ENCODE measurements at places on chromosomes 3 and 15. TPM values are rescaled to one million over a fixed set of nuclear protein-coding genes. Genes with fewer than 3 reads are reported as not detected.

Gene PARP15
- 1.5 TPM for polyA plus RNA-seq

Gene SAMMSON
- not detected for polyA plus RNA-seq

Gene FRMD5
- polyA plus RNA-seq: 9.5 TPM

Gene CYP1A2
- not detected for polyA plus RNA-seq

Gene ROBO2
- polyA plus RNA-seq: 0.15 TPM

DNA sequence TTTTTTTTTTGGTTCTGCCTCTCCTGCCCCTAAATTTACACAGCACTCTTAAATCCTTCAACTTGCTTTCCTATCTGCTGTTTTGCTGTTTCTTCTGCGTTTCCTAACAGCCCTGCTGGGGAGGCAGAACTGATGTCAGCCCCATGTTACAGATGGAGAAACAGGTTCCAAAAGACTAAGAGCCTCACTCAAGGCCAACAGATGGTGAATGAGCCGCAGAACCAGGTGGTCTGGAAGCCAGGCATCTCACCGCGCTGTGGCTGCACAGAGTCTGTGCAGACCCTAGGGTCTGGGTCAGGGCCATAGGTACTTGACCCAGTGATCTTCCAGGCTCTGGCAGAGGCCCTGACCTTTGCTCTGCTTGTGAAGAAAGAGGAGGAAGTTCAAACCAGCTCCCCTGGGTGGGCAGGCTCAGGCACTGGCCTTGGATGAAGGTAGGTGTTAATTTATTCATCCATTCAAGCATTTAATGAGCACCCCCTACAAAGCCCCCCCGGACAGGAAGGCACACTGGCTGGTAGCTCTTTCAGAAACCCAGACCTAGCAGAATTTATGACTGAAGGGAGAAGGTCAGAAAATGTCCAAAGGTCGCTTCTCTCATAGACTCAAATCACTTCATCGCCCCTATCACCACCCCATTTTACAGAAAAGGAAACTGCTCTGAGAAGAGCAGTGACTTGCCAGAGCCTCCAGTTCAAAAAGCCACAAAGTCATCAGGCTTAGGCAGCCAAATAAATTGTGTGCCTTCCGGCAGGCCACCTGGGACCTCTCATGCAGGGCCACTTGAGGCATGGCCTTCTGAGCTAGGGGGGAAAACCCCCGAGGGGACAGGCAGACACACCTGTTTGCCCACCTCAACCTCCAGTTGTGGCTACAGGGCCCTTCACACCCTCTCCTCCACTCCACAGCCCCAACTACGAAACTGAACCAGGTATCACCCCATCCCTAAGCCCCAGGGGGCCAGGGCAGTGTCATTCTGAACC, 2.7 kb downstream of the CHDH start:
- no peak for DNase-seq

DNA sequence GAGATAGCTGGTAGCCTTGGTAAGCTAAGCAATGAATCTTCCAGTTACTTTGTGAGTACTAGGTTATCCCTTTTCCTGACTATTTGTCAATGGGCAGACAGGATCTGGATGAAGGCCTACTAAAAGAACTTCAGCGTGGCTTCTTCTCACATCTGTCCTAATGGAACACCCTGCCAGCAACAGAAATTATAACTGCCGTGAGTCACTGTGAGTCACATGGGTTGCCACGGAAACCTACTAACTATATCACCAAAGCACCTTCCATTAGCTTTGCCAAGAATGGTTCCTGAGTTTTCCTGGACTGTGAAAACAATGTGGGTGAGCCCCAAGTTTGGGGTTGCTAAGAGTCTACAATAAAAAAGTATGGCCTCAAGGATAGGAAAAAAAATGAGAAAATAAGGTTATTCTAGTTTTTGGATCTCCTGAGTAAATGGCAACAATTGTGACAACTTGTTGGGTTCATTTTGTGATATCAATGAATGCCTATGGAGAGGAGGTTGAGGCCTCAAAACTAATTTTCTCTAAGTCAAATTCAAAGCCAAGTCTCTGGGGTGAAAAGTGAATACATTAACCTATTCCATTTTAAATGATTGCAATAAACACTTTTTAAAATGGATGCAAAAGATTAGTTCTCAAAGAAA, 195.1 kb upstream of the ICE2 start:
- no peak for DNase-seq

DNA sequence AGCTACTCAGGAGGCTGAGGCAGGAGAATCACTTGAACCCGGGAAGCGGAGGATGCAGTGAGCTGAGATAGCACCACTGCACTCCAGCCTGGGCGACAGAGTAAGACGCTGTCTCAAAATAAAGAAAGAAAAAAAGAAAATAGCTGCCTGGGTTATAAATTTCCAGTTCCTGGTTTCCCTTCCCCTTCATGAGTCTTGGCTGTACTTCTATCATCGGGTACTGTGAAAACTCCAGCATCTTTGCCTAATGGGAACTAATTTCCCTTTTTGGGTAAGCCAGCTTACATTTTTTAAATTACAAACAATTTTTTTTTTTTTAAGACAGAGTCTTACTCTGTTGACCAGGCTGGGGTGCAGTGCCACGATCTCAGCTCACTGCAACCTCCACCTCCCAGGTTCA, 15.0 kb downstream of the DENND4A start:
- no peak for DNase-seq

DNA sequence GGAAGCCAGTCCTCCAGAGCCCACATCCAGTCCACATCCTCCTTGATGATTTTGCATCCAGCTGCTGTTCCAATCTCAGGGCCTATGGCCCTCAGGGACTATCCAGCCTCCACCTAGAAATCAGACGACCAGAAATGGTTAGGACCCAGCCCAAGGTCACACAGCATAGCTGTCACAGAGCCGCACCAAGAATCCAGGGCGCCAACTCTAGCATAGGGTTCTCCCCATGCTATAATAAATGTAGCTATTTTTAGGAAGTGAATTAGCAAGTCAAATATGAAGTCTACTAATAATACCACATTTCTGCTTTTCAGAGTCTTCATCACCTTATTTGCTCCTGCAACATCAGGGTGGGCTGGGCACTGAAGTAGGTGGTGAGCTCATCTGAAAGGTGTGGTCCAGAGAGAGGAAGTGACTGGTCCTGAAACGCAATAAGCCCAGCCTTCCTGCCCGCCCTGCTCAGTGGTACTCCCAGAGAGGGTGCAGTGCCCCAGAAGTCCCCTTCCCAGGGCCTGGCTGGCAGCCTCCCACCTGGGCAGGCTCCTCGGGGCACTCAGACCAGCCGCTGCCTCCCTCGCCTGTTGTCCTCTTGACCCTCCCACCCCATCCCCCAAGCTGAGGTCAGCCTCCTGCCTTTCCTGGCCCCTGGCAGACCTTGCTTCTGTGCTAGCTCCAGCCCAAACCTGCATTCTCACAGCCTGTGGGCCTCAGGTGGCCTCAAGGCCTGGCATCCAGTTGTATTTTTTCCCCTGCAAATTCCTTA, 17.6 kb upstream of the CYP11A1 start:
- no peak for DNase-seq

GRCh38 chr3:125280668-125281361, 68.3 kb upstream of the SLC12A8 start:
- DNase-seq: no peak

DNA sequence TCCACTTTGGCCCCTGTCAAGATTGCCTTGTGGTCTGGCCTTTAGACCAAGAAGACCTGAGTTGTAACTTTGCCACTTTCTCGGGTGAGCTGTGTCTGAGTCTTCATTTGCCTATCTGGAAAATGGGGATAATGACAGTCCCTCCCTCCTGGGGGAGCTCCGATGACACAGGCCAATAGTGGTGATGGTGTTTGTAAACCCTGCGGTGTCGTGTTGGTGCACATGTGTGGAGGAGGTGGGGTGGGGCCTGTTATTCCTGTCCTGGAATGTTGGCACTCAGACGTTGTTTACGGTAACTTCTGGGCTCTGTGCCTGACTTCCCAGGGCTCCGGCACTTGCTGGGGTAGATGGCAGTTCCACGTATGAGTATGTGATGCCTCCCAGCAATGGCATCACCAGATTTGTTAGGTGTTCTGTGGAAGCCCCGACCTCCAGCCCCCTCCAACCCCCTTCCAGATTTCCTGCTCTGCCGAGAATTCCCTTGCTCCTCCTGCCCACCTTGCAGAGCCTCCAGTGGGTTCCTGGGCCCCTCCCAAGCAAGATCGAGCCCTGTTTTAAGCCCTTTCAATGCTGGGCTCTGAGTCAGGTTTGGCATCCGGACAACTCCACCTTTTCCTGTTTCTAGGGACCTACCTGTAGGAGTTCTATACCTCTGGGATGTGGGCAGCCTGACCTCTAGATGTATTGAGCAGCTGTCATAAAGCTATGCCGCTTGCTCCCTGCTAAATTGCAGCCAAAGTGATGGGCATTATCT, 31.4 kb downstream of the HRH1 start:
- DNase-seq: peak; percentile 84

- no peak for DNase-seq
Measured at GRCh38 chr3:128572644-128573105, 77.9 kb downstream of the RPN1 start.

DNA sequence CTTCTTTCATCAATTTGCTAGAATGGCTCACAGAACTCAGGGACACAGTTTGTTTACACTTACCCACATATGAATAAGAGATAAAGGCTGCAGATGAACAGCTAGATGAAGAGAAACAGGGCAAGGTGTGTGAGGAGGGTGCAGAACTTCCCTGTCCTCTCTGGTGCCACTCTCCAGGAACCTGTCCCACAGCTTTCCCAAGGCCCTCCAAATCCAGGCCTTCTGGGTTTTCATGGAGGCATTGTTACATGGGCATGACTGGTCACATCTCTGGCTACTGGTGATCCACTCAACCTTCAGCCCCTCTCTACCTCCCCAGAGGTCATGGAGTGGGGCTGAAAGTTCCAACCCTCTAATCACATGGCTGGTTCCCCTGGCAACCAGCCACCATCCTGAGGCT, 73.6 kb downstream of the ITGB5 start:
- DNase-seq: no peak

DNA sequence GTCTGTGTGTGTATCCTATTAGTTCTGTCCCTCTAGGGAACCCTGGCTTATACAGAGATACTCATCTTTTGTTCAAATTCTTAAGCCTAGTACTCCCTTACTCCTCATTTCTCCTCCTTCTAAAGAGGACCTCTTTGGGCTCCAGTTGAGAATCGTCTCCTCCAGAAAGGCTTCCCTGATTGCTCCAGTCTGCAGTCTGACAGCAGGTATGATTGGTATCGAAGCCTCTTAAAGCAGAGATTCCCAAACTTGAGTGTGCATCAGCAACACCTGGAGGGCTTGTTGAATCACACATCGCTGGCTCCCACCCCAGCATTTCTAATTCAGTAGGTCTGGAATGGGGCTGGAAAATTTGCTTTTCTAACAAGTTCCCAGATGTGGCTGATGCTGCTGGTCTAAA, 60.9 kb upstream of the NMNAT3 start:
- DNase-seq: no peak

- DNase-seq: peak; percentile 51
Measured at GRCh38 chr15:77527831-77528231, 104.9 kb downstream of the LINGO1 start.
